ENCODE measurements at places on chromosomes 4 and X.

DNA sequence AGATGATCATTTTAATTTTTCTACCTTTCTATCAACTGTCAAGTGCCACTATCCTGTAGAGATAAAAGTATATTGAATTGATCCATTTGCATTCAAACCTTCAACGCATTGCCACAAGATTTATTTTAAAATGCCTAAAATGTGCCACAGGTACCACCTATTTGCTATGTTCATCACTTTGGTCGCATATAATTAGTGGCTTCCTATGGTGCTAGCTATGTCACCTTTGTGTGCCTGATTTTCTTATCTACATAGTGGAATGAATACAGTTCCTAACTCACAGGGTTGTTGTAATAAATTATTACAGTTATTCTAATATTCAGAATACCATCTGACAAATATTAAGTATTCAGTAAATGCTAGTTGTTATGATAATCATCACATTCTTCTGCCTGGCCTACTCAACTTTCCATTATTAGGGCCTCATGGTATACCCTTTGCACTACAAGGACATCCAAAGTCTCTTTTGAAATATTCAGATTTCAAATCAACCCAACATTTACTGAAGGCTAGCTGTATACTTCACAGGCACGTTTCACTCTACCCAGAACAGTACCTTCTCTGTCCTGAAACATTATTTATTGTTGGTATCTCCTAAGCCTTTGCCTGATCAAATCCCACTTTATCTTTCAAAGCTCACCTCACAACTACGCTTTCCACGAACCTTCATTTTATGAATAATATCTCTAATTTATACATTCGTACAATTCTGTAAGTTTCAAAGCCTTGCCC is 62.4 kb downstream of the ANXA10 start:
- DNase-seq = no peak

DNA sequence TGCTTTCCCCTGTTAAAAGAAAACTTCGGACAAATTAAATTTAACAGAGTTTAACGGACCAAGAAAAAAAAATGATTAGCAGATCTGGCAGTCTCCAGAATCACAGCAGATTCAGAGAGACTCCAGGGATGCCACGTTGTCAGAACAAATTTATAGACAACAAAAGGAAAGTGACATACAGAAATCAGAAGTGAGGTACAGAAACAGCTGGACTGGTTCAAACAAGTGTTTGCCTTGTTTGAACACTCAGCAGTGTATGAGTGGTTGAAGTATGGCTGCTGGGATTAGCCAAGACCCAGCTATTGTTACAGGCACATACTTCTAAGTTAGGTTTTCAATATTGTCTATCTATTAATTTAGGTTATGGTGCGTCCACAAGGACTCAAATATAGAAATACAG is 19.1 kb downstream of the PIR start:
- no peak for DNase-seq

GRCh38 chrX:136656361-136656964 is 8.5 kb downstream of the CD40LG start:
- no peak for DNase-seq

GRCh38 chrX:153922932-153923857 is 2.9 kb downstream of the ARHGAP4 start:
- DNase-seq = peak; percentile 36

DNA sequence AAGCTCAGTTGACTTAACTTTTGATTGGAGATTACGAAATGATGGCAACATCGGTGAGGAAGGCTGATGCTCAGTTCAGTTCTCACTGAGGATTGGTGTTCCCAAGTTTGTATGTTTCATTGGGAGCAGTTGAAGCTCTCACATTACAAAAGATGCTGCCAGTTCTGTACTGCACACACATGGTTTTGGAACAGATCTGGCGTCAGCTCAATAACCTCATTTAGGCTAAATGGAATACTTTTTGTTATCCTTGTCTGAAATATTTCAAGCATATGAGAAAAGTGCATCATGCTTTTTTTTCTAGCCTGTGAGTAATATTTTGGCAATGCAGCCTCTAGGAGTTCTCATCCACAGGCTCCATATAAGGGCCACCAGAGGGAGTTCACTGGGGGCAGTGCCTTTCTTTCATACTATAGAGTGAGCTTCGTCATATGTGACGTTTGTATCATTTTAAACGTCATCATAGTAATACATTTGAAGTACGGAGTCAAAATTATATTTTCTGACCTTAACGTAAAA is 4.1 kb downstream of the ENPEP start:
- DNase-seq = no peak

GRCh38 chrX:39174241-39174771 is 373.0 kb downstream of the MID1IP1 start:
- no peak for DNase-seq

- DNase-seq = no peak
Observed at GRCh38 chrX:153455571-153455970, 9.7 kb upstream of the TREX2 start.

DNA sequence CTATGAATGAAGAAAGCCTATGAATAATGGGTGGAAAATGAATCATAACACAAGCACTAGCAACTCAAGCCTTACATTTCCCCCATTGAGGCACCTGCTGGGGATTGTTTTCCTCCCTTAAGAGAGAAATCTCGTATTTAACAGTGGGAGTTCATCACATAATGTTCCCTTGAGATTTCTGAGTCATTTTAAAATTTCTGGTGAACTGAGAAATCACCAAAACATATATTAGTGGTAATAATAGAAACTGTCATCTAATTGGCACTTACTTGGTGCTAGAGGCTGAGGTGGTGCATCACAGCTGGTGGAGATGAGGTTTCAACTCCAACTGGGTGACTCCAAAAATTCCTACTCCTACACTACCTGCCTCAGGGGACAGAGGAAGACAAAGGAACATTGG is 561.3 kb upstream of the LCORL start:
- no peak for DNase-seq

DNA sequence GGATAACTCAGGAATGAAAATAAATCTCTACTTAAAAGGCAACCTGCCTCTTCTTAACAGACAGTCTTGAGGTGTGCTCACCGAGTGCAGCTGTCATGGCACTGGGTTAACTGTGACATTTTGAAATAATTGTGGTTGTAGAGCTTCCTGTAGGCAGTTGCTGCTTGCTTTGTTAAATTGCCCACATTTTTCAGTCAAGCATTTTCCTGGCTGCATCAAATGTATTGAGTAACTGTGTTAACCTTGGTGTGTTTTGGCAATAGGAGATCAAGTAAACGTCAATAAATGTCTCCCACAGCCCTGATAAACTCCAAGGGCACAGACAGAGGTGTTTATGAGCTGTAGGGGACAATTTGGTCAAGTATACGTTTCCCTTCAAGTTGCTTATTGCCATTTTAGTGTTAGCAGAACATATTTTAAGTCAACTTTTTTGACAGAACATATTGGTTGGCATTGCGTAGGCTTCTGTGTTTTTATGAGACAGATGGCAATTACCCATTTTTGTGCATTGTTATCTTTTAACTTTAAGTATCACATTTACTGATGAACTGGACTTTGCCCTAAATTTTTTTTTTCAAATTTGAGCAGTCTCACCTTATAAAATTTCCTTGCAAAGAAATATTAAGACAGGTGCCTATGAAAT is 527.4 kb downstream of the C4orf33 start:
- no peak for DNase-seq
